ENCODE measurements at places on chromosomes 3 and 15. TPM values are rescaled to one million over a fixed set of nuclear protein-coding genes. Genes with fewer than 3 reads are reported as not detected.

The CHL1 gene
- total RNA-seq, result 7.0 TPM

The SPG21 gene
- total RNA-seq, result 77.0 TPM

The SHC4 gene
- total RNA-seq, result 18.6 TPM

The PRSS50 gene
- total RNA-seq, result not detected

The LTF gene
- total RNA-seq, result 5.5 TPM

The ACOX2 gene
- 12.9 TPM for total RNA-seq

The C3orf20 gene
- total RNA-seq, result 0.16 TPM

The EPB42 gene
- total RNA-seq, result 0.60 TPM

The CX3CR1 gene
- 0.94 TPM for total RNA-seq

The SSR3 gene
- total RNA-seq, result 120 TPM

The PTX3 gene
- total RNA-seq, result 68.2 TPM

The SERPINI1 gene
- 13.5 TPM for total RNA-seq

The EID1 gene
- 152 TPM for total RNA-seq

The GCNT3 gene
- total RNA-seq, result not detected

The ALAS1 gene
- 34.5 TPM for total RNA-seq

The SRGAP3 gene
- 11.7 TPM for total RNA-seq

The DPPA4 gene
- not detected for total RNA-seq

The EPHA3 gene
- 10.7 TPM for total RNA-seq

The OR5K4 gene
- not detected for total RNA-seq

The TMEM266 gene
- total RNA-seq, result 0.26 TPM

The ZNF774 gene
- 7.4 TPM for total RNA-seq

The GOLGA8G gene
- total RNA-seq, result not detected

The ACTR8 gene
- total RNA-seq, result 18.9 TPM

The HPS3 gene
- 32.2 TPM for total RNA-seq

The PPM1L gene
- 8.8 TPM for total RNA-seq

The SCAMP5 gene
- 3.7 TPM for total RNA-seq

The PLAAT1 gene
- total RNA-seq, result 0.45 TPM

The GOLGA8S gene
- total RNA-seq, result 0.52 TPM

The MEX3B gene
- 1.2 TPM for total RNA-seq

The HDGFL3 gene
- 68.4 TPM for total RNA-seq

The MOBP gene
- total RNA-seq, result not detected

The CIB2 gene
- 6.3 TPM for total RNA-seq

The CCR4 gene
- total RNA-seq, result 0.54 TPM

The OIP5 gene
- not detected for total RNA-seq

The CD86 gene
- 11.9 TPM for total RNA-seq

The NANOGP8 gene
- total RNA-seq, result 1.5 TPM

The TXNRD3 gene
- total RNA-seq, result 13.7 TPM

The CCDC54 gene
- total RNA-seq, result not detected

The GP9 gene
- total RNA-seq, result not detected

Data from aorta (tissue), 5 donors.